ENCODE measurements at places on chromosomes 3 and 15. TPM values are rescaled to one million over a fixed set of nuclear protein-coding genes. Genes with fewer than 3 reads are reported as not detected.
A peak's percentile ranks its signal among the peaks of the same experiment; 100 is the strongest.

Gene PP2D1
- total RNA-seq = not detected

- no peak for DNase-seq
These were observed 1.3 kb downstream of the ATXN7 start for GRCh38 chr3:63864965-63865327.

- DNase-seq = no peak
These were observed 26.0 kb upstream of the MCTP2 start for GRCh38 chr15:94205366-94205765.

Gene CHP1
- 123 TPM for total RNA-seq

DNA sequence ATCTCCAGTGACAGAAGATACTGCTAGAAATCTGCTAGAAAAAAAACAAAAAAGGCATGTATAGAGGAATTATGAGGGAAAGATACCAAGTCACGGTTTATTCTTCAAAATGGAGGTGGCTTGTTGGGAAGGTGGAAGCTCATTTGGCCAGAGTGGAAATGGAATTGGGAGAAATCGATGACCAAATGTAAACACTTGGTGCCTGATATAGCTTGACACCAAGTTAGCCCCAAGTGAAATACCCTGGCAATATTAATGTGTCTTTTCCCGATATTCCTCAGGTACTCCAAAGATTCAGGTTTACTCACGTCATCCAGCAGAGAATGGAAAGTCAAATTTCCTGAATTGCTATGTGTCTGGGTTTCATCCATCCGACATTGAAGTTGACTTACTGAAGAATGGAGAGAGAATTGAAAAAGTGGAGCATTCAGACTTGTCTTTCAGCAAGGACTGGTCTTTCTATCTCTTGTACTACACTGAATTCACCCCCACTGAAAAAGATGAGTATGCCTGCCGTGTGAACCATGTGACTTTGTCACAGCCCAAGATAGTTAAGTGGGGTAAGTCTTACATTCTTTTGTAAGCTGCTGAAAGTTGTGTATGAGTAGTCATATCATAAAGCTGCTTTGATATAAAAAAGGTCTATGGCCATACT lies 4.0 kb downstream of the B2M start:
- DNase-seq = no peak

DNA sequence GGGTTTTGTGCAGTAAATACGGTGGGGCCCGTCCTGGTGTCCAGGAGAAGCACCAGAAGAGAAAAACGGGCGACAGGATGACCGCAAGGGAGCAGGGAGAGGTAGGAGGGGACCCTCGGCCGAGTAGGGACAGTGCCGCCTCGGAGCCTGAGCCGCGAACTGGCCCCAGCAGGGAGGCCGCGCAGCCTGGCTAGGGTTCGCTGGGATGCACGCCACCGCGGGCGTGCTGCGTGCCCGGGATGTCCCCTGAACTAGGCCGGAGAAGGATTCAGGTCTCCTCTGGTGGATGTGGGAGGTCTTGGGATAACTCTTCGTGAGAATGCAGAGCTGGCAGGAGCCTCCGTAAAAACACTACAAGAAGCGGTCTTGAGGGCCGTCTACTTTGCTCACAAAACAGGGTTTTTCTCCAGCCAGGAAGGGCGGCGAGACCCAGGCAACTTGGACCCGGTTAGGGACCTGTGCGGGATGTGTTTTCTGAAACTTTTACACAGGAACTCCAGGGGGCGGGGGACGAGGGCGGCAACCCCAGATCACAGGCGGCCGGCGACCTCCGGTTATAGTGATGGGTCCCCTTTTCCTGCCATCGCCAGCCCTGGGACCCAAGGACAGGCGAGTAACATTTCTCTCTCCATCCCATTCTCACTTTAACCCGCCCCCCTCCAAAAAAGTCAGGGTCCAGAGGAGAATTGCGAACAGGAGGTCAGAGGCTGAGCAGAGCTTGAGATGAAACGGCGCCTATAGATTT lies 35.5 kb downstream of the NR2F2 start:
- no peak for DNase-seq

DNA sequence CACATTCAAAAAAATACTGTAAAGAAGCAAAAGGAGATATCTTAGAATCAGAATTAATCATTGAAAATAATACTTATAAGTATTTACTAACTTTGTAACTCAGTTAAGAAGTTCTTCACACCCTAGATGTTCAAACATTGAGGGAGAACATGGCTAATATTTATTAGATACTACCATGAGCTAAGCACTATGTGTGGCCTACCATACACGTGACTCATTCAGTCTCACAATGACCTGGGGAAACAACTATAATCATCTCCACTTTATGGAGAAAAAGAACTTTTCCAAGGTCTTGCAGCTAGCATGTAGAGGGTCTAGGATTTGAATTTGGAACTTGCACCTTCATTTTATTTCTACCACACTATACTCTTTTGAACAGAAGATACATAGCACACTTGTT lies 361.9 kb upstream of the CFAP20DC start:
- no peak for DNase-seq

GRCh38 chr3:143830063-143830462 lies 18.2 kb downstream of the SLC9A9 start:
- DNase-seq = no peak

DNA sequence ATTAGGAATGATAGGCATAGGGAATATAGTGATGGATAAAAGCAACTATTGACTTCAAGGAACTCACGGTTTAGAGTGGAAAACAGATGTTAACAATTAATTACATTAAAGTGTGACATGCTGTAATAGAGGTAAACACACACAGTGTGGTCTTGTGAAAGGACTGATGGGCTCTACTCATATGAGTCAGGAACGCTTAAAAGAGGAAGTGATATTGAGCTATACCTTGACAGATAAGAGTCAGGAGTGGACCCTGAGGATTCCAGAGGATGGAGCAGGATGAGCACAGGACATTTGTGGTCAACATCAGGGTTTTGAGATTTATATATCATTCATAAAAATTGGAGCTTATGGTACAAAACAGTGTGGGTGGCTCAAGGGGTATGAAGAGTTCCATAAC lies 11.0 kb downstream of the EXOG start:
- no peak for DNase-seq

GRCh38 chr15:38186507-38186906 lies 66.1 kb upstream of the SPRED1 start:
- DNase-seq = no peak

DNA sequence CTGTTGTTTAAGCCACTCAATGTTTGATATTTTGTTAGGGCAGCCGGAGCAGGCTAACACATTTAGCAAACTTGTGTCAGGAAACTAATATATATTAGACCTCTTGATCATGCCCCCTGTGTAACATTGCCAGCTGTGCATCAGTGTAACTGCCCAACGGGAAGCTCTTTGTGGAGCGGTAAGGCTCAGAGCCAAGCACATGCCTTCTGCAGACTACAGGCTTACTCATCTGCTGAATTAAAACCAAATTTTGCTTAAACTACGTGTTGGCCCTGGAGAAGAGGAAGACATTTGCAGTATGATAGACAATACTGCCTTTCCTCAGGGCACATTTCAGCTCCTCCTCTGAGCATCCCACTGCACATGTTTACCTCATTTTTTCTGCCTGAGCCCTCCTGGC lies 50.5 kb upstream of the KCNMB2 start:
- DNase-seq = no peak

- DNase-seq = no peak
These were observed 521.2 kb downstream of the RBMS3 start for GRCh38 chr3:29802057-29802456.

Gene ACAP2
- total RNA-seq = 57.9 TPM

- DNase-seq = no peak
These were observed 6.3 kb downstream of the OXSR1 start for GRCh38 chr3:38171622-38172021.

DNA sequence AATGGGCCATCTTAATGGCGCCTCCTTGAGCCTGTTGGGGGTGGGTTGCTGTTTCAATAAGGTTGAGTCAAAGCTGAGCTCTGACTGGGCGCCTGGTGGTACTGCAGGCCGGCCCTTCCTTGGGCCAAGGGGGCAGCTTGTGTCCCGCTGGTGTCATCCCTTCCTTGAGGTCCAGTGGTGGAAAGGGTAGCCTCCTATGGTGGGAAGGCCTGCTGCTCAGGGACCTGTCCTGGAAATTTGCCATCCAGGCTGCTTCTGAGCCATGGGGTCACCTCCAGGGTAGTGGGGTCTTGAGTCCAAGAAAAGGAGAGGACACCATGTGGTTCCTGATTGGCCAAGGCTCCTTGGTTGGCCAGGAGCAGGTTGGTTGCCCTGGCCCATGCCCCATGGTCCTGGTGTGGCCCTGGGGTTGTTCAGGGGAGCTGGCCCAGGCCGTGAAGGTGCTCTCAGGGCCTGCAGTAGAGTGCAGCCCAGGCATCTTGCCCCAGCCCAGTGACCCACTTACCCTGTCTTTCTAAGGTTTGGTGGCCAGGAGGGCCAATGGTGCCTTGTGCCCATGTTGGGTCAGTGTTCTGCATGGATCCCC lies 188.7 kb downstream of the UBE3A start:
- no peak for DNase-seq

- no peak for DNase-seq
These were observed 2.7 kb downstream of the AP2M1 start for GRCh38 chr3:184177331-184177731.

Gene GOLGA6B
- not detected for total RNA-seq

DNA sequence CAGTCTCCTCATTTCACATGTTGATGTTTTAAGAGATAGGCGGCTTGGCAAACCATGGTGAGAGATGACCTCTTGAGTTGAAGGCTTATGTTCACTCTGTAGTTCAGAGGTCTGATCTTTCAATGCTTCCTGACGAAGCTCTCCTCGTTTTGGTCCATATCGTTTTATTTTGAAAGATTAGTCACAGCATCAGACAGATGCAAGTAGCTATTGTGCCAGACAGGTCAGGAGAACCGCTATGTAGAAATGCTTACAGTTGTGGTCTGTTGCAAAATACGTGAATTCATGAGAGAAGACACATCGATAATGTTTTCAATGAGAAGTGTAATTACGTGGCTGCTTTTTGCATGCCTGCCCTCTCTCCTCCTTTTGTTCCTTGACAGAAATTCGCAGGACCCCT lies 47.5 kb downstream of the CHL1 start:
- no peak for DNase-seq

DNA sequence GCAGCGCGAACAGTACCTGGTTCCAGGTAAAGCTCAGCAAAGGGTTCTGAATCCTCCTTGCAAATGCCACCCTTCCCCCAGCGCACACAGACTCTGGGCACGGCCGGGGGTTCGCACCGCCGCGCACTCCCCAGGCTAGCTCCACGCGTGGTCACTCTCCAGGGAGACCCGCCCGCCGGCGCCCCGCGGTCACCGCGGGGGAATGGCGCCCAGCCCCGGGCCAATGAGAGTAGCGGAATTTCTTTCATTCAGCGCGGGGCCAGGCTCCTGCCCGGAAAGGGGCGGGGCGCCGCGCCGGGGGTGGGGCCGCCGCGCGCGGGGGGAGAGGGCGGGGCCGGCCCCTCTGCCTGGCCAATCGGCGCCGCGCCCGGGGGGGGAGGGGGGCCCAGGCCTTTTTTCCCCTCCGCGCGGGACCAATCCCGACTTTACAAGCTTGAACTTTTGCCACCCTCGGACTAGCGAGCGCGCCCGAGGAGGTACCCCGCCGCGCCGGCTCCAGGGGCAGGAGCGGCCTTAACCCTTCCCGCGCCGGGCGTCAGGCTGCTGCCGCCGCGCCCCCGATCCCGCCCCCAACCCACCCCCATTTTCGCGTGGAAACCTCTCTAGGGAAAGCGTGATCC lies 1.1 kb upstream of the SMAD6 start:
- no peak for DNase-seq

Gene CD200R1
- 0.05 TPM for total RNA-seq

Gene CIB1
- total RNA-seq = 193 TPM

GRCh38 chr3:56321383-56321782 lies 146.9 kb downstream of the ERC2 start:
- DNase-seq = no peak

GRCh38 chr15:29997499-29997898 lies 85.3 kb upstream of the GOLGA8J start:
- DNase-seq = no peak

Gene FETUB
- total RNA-seq = not detected

GRCh38 chr15:56919609-56920366 lies 1.3 kb downstream of the TCF12 start:
- peak; percentile 27 for DNase-seq

DNA sequence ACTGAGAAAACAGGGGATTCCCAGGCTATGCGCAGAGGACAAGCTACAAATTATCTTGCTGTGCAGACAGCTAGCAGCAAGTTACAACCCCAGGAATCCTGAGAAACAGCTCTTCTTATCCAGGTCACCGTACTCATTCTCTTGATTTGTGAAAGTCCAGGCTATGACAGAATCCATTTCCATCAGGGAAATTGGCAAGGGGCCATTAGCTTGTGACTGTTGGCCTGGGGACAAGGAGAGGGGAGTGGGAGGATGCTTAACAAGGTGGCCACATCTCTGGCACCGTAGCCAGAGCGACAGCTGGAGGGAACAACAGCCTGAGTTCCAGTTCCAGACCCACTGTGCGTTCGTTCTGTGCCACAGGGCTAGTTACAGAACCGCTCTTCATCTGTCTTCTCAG lies 44.9 kb upstream of the PLXNA1 start:
- DNase-seq = no peak

DNA sequence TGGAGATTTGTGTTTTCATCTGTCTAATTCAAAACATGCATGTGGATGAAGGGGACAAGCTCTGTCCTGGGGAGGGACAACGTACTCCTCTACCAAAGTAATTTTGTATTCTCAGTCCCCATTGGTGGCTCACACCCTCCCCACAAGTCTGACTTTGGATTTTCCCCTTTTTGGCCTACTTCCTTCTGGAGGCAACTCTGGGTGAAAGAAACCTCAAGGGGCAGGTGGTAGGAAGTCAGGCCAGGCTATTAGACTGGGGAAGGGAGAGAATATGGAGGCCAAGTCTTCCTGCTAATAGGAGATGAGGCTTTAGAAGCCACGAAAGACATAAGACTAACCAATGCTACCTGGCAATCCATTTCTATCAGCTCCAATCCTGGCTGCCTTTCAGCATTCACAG lies 124.9 kb upstream of the RASGRP1 start:
- DNase-seq = no peak

DNA sequence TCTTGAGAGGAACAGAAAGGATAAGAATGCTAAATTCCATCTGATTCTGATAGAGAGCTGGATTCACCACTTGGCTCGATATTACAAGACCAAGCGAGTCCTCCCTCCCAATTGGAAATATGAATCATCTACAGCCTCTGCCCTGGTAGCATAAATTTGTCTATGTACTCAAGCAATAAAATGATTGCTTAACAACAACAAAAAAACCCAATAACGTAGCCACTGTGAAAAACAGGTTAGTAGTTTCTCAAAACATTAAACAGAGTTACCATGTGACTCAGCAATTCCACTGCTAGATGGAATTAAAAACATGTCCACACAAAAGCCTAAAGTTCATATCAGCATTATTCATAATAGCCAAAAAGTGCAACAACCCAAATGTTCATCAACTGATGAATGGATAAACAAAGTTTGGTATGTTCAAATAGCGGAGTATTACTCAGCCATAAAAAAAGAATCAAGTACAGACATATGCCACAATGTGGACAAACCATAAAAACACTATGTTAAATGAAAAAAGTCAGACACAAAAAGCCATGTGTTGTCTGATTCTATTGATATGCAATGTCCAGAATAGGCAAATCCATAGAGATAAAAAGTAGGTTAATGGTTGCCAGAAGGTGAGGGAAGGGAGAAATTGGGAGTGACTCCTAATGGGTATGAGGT lies 16.8 kb downstream of the BCL2L10 start:
- DNase-seq = peak; percentile 82

Data from Panc1 (cell line).